ENCODE measurements at places on chromosomes 4 and X. TPM values are rescaled to one million over a fixed set of nuclear protein-coding genes. Genes with fewer than 3 reads are reported as not detected.

DNA sequence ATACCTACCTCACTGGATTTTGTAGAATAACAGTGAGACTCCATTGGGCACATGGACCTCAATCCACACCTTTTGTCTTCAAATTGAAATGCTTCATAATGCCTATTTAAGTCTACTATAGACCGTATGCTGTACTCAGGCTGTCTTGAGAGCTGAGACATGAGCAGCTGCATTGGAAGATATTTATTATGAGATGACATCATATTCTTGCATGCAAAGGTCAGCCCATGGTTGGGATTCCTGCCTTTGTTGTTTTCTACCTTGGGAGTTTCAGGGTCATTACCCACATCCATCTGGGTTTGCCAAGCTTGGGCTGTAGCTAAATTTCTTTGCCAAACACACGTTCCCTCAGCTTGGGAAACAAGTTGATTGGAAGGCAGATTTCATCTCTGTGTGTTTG, 33.2 kb upstream of the MAMLD1 start:
- no peak for DNase-seq

DNA sequence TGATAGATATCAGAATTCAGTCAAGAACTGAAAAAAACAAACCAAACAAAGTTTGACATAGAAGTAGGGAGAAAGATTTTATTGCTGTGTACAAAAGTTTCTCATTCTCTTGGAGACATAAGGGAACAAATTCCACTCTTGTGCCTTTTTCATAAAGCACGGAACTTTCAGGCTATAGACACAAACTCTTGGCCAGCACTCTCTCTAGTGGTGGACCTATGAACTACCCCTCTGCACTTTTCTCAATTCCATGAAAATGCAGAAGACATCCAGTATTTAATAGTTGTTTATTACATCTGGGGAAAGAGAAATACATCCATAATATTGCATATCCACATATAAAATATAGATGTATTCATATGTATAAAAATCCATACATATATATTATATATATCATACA, 291.6 kb upstream of the HS3ST1 start:
- no peak for DNase-seq

The SASH3 gene
- 2.5 TPM for total RNA-seq

The SYTL4 gene
- total RNA-seq, result 2.2 TPM

- DNase-seq, result no peak
These were observed 59.4 kb upstream of the C4orf54 start for GRCh38 chr4:99716996-99717395.

DNA sequence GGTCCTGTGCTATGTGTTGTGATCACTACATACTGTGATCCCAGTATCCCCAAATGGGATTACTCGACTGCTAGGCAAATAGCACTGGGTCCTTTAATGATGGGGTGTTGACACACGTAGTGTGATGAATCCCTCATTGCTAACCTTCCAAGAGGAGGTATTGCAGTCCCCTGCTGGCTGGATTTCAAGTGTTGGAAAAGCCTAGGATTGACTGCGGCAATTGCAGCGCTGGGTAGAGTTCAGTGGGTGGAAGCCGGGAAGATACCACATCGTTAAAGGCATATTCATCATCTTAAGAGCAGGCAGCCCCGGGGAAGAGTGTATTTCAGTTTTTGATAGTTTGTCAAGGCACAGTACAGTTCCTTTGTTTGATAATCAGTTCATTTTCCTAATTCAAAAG, 159.9 kb downstream of the TRIML1 start:
- no peak for DNase-seq

The LSM6 gene
- 15.2 TPM for total RNA-seq

The JAKMIP1 gene
- total RNA-seq, result not detected

DNA sequence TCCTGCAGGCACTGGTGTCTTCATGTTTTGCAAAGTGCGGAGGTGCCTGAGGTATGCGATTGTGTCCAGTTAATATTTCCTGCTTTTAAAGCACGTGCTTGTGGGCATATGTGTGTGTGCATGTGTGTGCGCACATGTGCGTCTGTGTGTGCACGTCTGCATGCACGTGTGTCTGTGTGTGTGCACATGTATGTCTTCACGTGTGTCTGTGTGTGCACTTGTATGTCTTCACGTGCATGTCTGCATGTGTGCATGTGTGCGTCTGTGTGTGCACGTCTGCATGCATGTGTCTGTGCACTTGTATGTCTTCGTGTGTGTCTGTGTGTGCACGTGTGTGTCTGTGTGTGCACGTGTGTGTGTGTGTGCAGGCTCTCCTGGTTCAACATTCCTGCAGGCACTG, 49.5 kb downstream of the SHOX start:
- no peak for DNase-seq

DNA sequence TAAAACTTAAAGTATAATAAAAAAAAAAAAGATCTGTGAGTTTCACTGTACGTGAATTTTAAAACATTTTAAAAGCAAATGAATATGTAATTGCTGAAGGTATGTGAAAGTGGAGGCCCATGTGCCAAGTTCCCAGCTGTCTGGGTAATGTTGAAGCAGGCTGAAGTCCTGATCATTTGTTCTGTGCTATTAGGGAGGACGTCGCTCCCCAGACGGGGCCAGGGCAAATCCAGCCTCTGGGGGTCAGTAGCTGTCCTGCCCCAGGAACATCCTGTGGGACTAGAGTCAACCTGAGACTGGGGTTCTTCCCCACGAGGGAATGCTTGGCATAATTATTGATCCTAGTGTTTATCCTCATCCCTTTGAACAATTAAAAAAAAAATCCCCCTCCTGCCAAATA, 48.8 kb downstream of the PDE5A start:
- DNase-seq, result no peak

DNA sequence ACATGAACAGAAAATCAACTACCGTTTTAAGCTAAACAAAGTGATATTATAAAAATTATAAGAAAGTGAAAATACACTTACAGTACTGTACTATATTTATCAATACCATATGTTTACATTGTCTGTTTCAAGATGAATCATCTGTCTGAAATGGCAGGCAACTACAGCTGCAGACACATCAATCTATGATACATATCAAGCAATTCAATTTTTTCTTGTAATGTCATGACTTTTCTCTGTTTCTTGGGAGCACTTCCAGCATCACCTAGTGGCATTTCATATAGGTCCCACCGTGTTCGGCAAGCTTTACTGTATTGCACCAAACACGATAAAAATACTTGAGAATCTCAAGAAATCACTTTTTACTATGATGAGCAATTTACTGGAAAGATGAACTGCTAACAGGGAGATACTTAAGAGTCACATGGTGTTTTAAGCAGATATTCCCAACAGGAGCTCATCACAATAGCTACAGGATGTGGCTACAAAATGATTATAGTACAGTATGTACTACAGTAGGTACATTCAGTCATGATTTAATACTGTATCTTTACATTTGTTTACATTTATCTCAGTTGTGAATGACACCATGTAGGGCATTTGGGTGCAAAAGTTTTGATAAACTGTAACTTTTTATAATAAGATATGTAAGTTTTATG, 207.4 kb downstream of the ADAM29 start:
- no peak for DNase-seq

The ZFP42 gene
- total RNA-seq, result not detected

The CPLX1 gene
- 1.6 TPM for total RNA-seq

GRCh38 chr4:75429208-75429607, 85.0 kb downstream of the RCHY1 start:
- DNase-seq, result no peak

DNA sequence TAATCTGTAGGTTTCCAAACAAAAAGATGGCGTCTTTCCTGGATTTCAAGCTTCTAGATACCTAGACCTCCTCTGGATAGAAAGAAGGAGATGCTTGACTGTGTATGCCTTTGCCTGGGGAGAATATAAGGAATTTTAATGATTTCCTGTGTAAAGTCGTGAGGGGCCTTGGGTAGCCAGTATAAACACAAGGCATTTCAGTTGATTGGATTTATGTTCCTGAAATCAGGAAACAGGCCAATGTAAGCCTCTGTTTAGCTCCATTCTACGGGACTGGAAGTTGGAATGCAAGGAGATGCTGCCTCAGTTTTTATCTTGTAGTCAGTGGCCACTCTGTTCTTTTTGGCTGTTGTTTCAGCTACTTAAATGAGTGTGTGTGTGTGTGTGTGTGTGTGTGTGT, 137.2 kb downstream of the GUCY2F start:
- DNase-seq, result no peak

The PTPN13 gene
- total RNA-seq, result 0.89 TPM

The IGFBP7 gene
- total RNA-seq, result 89.0 TPM

DNA sequence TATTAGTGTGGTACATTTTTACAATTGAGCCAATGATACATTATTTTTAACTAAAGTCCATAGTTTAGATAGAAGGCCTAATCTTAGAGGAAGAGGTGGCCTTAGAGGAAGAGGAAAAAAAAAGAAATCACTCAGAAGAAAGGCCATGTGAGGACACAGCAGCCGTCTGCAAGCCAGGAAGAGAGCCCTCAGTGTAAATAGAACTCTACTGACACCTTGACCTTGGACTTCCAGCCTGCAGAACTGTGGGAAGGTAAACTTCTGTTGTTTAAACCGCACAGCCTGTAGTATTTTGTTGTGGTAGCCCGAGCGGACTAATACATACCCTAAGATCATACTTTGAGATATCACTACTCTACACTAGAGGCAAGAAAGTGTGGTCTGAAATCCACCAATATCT, 5.1 kb upstream of the KCNIP4 start:
- DNase-seq, result no peak

The RPS6KA6 gene
- 0.23 TPM for total RNA-seq

The GRXCR1 gene
- not detected for total RNA-seq

- DNase-seq, result no peak
These were observed 669.6 kb upstream of the FAM241A start for GRCh38 chr4:111475666-111476065.

DNA sequence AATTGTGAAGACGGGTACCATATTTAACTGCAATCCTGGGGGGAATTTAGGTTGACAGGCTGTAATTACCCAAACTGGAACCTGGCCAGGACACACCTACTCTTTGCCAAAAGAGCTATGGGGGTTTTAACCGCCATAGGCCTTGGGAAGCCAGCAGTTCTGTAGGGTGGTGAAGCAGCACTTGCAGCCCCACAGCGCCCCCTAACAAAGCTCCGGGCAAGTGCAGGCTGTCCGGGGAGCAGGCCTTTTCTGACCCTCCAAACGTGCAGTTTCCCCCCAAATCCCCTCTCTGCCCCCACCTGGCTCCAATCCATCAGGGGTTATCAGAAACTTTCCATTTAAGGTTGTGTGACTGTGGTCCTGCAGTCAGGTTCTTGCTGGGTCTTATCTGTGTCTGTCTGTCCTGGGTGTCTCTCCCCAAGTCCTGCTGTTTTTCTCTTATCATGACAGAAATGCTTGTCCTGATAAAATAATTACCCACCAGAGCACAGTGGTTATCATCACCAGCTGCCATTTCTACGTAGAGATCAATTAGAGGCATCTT, 350.9 kb downstream of the MID1IP1 start:
- DNase-seq, result no peak

The RBPJ gene
- total RNA-seq, result 37.8 TPM

The SLITRK4 gene
- total RNA-seq, result 14.2 TPM

DNA sequence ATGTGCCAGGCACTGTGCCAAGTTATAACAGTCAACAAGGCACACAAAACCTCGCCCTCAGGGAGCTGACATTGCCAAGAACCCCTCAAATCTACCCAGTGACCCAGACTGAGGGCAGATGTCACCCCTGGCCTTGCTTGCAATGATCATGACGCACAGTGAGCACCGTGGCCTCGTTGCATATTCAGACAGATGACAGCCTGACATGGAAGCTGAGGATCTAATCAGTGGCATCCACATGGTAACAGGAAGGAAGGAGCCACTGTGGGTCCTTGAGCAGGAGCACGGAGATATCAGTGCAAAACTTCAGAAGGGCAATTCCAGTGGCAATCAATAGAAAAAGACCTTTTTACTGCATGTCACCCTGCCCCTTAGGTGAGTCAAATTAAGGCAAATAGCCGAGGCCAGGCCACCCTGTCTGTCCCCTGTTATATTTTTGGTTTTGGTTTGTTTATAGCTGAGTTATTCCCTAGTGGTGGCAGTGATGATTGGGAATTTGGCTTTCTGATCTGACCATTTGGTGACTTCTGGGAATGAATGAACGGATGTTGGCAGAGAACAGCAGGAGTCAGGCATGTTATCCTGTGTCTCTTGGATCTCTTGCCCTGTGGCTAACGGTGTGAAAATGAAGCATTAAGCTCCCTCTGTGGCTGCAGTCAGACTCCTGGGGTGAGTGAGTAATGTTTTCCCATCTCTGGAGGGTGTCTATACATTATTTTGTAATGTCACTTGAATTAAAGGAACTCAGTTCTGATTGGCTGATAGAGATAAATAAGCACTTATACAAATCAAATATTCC, 20.4 kb downstream of the WDR13 start:
- no peak for DNase-seq

- DNase-seq, result no peak
These were observed 133.0 kb upstream of the NAP1L5 start for GRCh38 chr4:88830598-88830997.

The SPACA5 gene
- total RNA-seq, result not detected

The HELT gene
- total RNA-seq, result 0.36 TPM

The GLRA3 gene
- total RNA-seq, result not detected

The CHRDL1 gene
- total RNA-seq, result 5.1 TPM

DNA sequence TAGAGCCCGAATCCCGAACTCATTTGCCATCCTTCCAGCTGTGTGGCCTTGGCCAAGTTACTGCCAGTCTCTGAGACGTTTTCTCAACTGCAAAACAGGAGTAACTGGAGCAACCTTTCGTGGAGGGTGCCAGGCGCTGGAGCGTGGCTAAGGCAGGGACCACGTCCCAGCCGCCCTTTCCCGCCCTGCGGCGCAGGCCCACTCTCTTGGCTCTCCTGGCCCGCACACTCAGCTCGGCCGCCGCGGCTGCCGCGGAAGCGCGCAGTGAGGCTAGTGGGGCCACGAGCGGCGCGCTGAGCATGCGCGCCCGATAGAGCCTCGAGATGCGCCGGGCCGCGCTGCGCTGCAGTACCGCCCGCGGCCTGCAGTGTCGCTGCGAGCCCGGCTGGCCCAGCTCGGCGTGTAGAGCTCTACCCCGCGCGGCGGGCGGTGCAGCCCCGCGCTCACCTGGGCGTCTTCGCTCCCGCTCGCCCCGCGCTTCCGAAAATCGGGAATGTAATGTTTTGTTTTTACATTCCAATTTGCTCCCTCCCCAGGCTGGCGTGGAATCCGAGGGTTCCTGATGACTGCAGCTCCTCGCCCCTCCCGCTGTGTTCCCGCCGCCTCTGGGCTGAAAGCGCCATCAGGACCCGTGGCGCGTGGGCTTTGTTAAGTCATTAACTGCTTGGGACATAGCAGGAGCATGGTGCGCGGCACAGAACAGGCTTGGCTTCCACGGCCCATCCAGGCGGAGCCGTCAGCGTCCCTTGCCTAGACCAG, 4.0 kb upstream of the ZNF518B start:
- DNase-seq, result peak; percentile 50

The MAGEB4 gene
- not detected for total RNA-seq

The FATE1 gene
- total RNA-seq, result not detected

DNA sequence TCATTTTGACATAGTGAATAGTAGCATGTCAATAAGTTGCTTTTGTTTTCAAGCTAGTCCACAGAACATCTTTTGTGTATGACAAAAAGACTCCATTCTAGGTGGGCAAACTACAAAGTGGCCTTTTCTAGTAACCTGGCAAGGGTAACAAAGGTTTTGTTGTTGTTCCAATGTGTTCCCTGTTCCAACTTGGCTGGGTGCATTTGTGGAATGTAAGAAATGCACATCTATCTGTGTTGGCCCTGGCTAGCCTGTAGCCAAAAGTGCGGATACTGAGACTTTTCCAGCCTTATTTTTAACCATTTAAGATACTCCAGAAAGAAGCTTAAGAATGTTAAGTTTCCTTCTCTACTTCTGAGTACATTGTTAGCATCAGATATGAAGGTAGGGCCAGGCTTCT, 118.7 kb upstream of the CHRDL1 start:
- DNase-seq, result no peak

- DNase-seq, result no peak
These were observed 33.0 kb downstream of the GALNTL6 start for GRCh38 chr4:171846232-171846631.

- no peak for DNase-seq
These were observed 848 bp upstream of the KCND1 start for GRCh38 chrX:48972220-48973164.

Measured in psoas muscle (tissue), 8 donors.